ENCODE measurements at places on chromosomes 1 and 21.
A peak's percentile ranks its signal among the peaks of the same experiment; 100 is the strongest.

GRCh38 chr1:41724248-41724647, 194.5 kb downstream of the HIVEP3 start:
- DNase-seq: no peak

DNA sequence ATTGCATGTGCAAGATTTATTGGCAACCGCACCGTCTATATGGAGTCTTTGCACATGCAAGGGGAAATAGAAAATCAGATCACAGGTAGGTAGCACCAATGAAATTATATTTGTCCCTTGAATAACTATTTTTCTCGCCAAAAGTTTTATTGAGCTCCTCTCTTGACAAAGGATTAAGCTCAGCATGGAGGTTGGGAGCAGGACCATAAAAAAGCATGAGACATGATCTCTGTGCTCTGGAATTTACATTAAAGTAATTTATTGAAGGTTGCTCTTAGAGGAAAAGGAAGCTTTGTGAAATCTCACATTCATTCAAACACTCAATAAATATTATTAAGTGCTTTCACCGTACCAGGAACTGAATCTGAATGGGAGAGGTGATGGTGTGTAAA, 66.0 kb upstream of the UBE2U start:
- DNase-seq: no peak

- DNase-seq: no peak
Observed at GRCh38 chr1:54221113-54221834, 21.3 kb downstream of the MRPL37 start.

- DNase-seq: no peak
Observed at GRCh38 chr1:6287431-6287886, 26.6 kb upstream of the GPR153 start.

DNA sequence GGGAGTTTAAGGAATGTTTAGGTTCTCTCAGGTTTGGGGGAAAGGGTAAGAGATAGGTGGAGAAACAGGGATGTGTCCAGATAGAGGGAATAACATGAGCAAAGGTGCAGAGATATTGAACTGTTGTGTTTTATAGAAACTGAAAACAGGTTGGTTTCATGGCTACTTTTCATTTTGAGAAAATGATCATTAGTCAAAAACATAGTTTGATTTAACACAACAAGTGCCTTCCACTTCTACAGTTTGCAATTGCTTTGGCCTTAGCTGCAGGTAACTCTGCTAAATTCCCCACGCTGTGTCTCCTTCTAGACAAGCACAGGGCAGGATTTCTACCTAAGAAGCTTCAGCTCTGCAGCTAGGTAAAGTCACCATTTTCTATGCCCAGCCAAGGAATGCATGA, 124.9 kb downstream of the RGS2 start:
- DNase-seq: no peak

DNA sequence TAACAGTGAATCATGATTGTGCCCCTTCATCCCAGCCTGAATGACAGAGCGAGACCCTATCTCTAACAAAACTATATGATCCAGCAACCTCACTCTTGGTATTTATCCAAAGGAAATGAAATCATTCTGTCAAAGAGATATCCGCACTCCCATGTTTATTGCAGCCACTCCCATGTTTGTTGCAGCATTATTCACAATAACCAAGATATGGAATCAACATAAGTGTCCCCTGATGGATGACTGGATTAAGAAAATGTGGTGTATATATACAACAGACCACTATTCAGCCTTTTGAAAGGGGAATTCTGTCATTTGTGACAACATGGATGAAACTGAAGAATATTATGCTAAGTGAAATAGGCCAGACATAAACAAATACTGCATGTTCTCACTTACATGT, 44.4 kb downstream of the TRMT1L start:
- DNase-seq: no peak

DNA sequence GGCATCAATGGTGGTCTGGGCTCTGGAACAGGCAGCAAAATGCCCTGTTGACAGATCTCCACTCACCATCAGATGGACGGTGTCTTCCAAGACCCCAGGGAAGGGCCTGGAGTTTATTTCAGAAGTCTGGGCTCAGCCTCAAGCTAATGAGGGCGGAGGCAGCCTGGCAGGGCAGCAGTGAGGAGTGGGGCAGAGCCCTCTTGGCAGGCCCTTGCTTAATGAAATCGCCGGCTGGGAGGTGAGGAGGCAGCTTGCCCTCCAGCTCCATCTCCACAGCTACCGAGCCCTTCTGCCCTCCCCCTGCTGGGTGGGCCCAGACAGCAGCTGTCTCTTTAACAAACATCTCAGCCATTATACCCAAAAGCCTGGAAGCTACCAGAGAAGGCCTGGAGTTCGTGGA, 22.0 kb upstream of the GRIK3 start:
- no peak for DNase-seq

- DNase-seq: no peak
Observed at GRCh38 chr1:51322417-51323101, 7.8 kb downstream of the TTC39A start.

DNA sequence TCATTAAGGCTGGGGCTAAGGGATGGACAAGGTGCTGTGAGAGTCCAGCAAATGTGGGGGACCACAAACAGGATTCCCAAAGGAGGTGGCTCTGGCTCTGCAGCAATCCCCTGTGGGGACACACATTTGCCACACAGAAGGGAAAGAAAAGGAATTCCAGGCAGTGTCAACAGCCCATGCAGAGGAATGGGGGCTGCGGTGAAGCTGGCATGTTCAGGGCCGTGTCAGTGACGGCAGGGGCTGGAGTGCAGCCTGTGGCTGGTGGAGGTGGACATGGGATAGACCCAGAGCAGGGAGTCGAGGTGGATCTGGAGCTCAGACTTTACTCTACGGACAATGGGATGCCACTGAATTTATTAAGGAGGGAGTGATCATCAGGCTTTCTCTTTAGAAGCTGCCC, 183.2 kb downstream of the TRABD2B start:
- DNase-seq: no peak

DNA sequence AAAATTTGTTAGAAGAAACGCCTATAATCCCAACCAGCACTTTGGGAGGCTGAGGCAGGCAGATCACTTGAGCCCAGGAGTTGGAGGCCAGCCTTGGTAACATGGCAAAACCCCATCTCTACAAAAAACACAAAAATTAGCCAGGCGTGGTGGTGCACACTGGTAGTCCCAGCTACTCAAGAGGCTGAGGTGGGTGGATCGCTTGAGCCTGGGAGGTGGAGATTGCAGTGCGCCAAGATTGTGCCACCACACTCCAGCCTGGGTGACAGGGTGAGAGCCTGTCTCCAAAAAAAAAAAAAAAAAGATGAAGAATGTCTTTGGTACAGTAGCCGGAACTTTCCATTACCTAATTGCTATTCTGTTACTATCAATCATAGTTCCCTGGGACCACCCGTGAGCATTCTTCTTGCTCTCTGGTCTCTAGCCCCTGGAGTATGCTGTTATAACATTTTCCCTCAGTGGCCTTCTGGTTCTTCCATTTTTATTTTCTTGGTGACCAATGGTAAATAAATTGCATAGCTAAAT, 43.4 kb downstream of the WASF2 start:
- no peak for DNase-seq

GRCh38 chr1:62612770-62613169, 15.4 kb downstream of the ANGPTL3 start:
- no peak for DNase-seq

GRCh38 chr1:162951553-162952315, 90.8 kb upstream of the CCDC190 start:
- DNase-seq: no peak

GRCh38 chr1:11320153-11320936, 47.3 kb downstream of the UBIAD1 start:
- DNase-seq: peak; percentile 2

- no peak for DNase-seq
Observed at GRCh38 chr1:167491586-167492461, 26.5 kb downstream of the CD247 start.

- no peak for DNase-seq
Observed at GRCh38 chr21:27814226-27814625, 847.3 kb upstream of the ADAMTS5 start.

GRCh38 chr21:34603002-34603709, 11.8 kb downstream of the RCAN1 start:
- peak; percentile 20 for DNase-seq

- no peak for DNase-seq
Observed at GRCh38 chr1:172951730-172952365, 98.9 kb downstream of the TNFSF18 start.

DNA sequence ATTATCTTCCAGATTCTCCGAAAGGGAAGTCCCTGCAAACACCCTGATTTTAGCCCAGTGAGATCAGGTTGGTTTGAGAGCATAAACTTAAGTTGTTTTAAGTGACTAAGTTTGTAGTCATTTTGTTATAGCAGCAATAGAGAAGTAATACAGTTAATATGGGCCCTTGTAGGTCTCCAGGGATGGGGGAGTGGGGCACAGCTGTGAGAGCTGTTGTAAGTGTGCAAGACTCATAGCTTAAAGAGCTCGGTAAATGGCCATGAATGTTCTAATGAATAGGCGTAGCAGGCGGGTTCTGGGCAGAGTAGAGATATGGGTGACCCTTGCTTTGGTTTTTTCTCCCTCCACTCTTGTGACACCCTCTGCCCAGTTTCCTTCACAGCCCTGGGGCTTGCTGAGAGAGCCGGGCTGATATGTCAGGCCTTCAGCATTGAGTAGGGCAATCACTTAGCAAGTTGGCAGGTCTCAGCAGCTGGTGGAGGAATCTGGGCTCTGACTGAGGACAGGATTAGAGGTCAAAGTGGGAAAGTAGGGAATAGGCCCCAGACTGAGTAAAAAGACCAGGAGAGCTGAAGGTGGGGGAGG, 16.0 kb upstream of the ID3 start:
- no peak for DNase-seq

DNA sequence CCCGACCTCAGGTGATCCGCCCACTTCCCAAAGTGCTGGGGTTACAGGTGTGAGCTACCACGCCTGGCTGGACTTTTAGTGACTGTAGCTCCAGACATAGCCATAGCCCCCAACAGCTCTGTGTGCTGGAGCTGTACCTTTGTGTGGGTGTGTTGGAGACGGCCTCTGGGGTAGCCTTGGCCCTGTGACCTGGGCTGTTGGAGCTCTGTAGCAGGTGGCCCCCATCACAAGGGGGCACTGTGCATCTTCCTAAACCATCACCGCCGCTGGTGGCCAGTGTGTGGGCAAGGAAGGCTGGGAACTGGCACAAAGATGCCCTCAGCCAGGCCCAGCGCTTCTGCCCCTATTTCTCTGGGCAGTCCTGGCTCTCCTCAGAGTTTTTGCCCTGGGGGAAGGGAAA, 38.4 kb upstream of the FOXO6 start:
- no peak for DNase-seq

DNA sequence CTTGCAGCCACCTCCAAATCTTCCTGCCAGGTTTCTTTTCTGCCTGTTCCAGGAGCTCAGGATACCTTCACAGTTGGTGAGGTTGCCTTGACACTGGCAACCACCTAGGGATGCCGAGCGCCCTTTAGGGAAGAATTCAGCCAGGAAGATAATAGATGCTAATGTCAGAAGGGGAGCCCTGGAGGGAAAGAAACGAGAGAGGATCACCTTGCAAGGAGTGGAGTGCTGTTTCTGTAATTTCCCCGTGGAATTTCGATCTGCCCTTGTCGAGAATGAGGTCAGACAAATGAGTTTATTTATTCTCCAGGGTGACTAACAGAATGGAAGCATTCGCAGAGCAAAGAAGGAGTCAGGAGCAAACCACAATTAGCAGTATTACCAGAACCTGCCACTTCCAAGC, 315.8 kb upstream of the KAZN start:
- DNase-seq: no peak

DNA sequence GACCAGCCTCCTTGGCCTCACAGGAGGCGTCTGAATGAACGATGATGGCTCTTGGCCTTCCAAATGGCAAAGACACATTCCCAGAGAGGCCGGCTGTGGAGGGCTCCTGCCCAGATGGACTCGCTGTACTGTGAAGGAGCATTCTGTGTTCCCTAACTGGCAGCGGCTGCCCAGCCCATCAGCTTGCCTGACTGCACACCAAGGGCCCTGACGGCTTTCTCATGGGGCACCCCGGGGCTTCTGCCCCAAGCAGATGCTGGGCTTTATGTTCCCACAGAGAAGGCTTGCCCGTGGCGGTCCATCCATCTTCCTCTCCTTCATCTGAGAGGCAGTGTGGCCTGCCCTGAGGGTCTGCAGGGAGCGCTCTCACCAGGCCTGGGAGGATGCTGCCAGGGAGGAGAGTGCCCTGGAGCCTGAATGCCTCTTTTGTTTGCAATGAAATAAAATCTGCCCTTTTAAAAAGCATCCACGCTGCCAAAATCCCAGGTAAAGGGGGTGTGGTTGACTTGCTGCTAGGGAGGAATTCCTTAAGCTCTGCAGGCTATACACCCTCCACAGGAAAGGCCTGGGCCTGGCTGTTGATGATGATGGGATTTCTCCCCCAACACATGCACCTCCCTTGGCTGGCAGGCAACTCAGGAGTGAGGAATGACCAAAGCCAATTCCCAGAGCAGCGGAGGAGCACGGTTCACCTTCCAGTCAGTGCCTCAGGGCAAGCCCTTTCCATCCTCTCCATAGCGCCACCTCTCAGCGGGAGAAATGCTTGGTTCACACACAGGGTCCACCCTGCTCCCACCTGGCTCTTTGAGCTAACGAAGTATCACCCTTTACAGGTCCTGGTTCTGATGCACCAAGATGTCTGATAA, 84.6 kb upstream of the SSX2IP start:
- no peak for DNase-seq

DNA sequence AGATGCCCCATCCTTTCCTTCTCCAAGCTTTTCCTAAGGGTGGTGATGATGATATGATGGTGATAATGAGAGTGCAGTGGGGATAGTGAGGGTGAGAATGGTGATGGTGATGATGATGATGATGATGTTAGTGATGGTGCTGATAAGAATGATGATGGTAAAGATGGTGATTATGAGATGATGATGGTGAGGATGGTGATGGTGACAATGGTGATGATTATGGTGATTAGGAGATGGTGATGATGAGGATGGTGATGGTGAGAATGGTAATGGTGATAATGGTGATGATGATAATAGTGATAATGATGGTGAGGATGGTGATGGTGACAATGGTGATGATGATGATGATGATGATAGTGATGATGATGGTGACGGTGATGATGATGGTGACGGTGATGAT, 4.0 kb downstream of the BSND start:
- no peak for DNase-seq

GRCh38 chr1:180816132-180816531, 96.6 kb upstream of the KIAA1614 start:
- DNase-seq: no peak

- no peak for DNase-seq
Observed at GRCh38 chr21:43824333-43825241, 35.2 kb downstream of the RRP1 start.

DNA sequence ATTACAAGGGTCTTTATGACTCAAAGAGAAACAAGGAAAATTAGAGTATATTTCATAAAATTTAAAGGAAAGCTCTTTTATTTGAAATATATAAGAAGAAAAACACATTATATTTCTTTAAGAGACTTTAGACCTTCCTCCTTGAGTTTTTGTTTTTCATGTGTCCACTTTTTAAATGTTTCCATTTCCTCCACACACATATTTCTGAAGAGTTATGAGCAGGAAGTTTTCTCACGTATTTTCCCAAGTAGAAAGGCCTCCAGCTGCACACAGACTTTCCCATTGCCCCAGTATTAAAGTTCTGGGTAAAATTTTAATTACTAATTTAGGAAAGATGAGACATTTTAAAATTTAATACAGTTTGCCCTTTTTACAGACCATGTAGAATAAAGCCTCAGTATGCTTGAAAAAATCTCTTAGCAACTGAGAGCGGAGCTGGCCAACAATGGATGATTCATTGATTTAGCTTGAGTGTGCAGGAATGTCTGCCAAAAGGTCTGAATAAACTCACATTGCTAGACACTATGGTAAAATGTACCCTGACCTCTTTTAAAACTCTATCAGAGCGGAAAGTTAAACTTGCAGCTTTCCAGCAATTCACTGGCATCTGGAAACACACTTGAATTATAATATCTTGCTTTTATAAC, 57.9 kb downstream of the DDAH1 start:
- no peak for DNase-seq
